Activated B cell treated with CpG ODN at 0.5 μM for 24 hours (primary cell): ENCODE measurements at places on chromosomes 13 and 19.

- no peak for DNase-seq
Observed at GRCh38 chr13:24127116-24127631, 33.3 kb upstream of the SPATA13 start.

DNA sequence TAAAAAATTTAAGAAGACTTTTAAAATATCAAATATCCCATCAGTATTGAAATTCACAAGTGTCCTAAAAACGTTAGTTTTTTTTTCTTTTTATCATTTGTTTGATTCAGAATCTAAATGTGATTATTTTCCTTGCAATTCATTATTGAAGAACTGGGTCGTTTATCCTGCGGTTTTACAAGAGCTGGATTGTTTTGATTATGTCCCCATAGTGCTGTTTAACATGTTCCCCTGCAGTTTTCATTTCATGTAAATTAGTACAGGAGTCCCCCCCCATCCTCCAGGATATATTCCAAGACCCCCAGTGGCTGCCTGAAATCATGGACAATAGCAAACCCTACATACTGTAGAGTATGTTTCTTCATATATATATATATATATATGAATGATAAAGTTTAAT is 105.7 kb downstream of the KCTD15 start:
- no peak for DNase-seq

- DNase-seq, result no peak
Observed at GRCh38 chr13:45258334-45258675, 57.5 kb upstream of the KCTD4 start.

DNA sequence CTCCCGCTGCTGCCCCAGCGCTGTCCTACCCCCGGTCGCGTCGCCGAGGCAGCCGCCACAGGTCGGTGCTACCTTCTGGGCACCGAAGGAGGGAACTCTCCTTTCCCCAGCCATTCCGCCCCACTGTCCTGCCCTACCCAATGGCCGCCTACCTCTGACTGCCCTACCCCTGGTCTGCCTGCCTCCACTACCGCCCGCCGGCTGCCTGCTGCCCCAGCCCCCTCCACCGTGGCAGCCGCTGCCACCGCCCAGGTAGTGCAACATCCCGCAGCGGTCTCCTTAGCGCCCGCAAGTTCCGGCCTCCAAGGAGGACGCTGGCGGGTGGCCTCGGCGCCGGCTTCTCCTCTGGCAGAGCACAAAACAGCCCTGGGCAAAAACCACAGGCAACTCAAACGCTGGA is 1303.1 kb downstream of the UQCRFS1 start:
- no peak for DNase-seq

DNA sequence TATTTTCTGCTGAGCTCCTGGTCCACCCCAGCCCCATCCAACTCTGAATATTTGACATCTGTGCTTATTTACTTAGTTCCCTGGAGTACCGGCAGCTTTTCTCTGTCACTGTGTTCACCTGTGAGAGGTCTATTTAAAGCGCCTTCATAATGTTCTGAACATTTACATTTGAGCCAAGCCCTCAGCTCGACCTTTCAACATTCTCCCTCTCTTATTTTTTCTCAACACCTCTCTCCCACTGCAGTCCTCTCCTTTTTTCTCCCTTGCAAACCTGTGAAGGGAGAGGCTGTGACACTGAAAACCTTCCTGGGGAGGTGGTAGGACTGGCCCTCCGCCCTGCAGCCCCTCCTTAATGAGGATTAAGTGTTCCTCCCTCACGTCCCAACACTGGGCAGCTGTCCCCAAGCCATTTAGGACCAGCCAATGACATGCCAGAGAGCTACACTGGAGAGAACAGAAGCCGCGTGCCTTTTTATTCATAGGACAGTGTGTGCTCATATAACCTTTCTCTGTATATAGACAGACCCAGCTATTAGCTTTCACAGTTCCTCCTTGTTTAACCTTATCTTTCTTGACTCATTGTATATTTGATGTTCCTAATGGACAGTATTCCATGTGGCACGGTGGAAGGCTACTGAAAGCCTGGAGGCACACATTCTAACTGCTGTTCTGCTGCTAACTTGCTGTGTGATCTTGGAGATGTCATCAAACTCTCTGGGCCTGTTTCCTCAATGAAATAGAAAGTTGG is 134.8 kb downstream of the NUFIP1 start:
- DNase-seq, result no peak

GRCh38 chr13:106521095-106521799 is 14.2 kb downstream of the EFNB2 start:
- no peak for DNase-seq

DNA sequence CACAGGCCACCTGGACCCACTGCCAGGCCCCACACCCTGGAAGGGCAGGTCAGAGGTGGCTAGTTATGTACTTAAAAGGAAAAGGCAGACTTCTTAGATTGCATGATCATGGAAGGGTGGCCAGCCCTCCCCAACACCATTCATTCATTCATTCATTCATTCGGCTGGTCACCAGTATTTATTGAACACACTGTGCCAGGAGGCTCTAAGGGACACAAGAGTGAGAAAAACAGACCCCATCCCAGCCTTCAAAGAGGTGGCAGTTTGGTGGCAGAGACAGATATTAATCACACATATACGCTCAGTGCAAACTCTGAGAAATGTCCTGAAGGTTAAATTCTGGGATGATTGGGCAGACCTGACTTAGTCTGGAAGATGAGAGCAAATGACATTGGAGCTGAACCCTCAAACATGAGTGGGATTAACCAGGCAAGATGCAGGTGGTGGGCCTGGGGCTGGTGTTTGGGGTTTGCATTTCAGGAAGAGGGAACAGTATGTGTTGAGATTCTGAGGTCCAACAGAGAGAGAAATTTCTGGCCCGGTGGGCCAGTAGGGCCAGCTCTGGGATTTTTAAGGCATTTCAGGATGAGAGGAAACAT is 147.5 kb downstream of the ZNF536 start:
- no peak for DNase-seq

GRCh38 chr13:42804244-42804874 is 23.0 kb downstream of the FAM216B start:
- no peak for DNase-seq

- no peak for DNase-seq
Observed at GRCh38 chr13:21576426-21576825, 27.5 kb downstream of the MICU2 start.

GRCh38 chr13:107730813-107731212 is 484.5 kb downstream of the LIG4 start:
- no peak for DNase-seq

DNA sequence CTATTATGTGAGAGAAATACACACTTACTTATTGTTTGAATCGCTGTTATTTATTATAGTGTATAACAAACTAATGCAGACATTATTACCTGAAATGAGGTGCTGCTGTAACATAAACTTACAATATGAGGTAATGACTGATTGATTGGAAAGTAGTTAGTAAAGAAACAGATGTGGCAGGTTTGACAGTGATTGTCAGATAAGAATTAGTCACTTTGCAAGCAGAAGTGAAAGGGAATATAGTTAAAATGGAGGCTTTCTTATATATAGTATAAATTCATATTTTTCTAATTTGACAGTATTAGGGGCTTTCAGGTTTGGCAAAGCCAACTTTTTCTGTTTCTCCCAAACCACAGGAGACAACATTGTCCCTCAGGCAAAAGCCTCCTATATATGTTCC is 20.6 kb downstream of the MIR17HG start:
- DNase-seq, result no peak

- no peak for DNase-seq
Observed at GRCh38 chr19:41159881-41160280, 33.1 kb upstream of the CYP2S1 start.

GRCh38 chr19:30340771-30341561 is 31.2 kb upstream of the ZNF536 start:
- no peak for DNase-seq
